ENCODE measurements at places on chromosomes 2 and 18.

DNA sequence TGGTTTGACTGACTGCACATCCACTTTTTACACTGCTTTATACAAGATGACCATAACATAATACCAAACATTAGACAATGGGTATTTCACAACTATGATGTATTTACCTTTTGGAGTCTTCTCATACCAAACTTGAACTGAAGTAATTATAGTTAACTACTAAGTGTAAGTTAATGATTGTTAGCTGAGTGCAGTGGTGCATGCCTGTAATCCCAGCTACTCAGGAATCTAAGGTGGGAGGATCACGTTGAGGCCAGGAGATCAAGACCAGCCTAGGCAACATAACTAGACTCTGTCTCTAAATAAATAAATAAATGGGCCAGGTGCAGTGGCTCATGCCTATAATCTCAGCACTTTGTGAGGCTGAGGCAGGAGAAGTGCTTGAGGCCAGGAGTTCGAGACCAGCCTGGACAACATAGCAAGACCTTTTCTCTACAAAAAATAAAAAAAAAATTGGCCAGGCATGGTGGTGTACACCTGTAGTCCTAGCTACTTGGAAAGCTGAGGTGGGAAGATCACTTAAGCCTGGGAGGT, 44.9 kb upstream of the ORC2 start:
- no peak for DNase-seq

- DNase-seq: no peak
Observed at GRCh38 chr2:225355788-225356187, 43.7 kb upstream of the NYAP2 start.

DNA sequence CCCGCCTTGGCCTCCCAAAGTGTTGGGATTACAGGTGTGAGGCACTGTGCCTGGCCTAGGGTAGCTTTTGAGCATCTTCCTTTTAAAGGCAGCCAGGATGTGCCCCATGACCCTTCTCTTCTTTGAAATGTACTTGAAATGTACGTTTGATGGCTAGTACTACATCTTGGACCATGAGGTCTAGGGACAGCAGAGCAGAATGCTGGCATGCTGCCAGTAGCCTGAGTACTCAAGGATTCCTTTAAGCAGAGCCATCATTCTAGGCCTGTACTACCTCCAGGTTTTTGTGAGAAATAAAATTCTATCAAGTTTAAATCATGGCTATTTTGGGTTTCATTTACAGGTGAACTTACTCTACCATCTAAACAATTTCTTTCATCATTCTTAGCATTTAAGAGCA, 2.9 kb upstream of the EML6 start:
- DNase-seq: no peak

- no peak for DNase-seq
Observed at GRCh38 chr2:66281980-66282379, 152.9 kb upstream of the MEIS1 start.

- DNase-seq: no peak
Observed at GRCh38 chr2:170307555-170308351, 129.8 kb downstream of the MYO3B start.

GRCh38 chr18:79657342-79657996, 22.1 kb upstream of the CTDP1 start:
- no peak for DNase-seq

DNA sequence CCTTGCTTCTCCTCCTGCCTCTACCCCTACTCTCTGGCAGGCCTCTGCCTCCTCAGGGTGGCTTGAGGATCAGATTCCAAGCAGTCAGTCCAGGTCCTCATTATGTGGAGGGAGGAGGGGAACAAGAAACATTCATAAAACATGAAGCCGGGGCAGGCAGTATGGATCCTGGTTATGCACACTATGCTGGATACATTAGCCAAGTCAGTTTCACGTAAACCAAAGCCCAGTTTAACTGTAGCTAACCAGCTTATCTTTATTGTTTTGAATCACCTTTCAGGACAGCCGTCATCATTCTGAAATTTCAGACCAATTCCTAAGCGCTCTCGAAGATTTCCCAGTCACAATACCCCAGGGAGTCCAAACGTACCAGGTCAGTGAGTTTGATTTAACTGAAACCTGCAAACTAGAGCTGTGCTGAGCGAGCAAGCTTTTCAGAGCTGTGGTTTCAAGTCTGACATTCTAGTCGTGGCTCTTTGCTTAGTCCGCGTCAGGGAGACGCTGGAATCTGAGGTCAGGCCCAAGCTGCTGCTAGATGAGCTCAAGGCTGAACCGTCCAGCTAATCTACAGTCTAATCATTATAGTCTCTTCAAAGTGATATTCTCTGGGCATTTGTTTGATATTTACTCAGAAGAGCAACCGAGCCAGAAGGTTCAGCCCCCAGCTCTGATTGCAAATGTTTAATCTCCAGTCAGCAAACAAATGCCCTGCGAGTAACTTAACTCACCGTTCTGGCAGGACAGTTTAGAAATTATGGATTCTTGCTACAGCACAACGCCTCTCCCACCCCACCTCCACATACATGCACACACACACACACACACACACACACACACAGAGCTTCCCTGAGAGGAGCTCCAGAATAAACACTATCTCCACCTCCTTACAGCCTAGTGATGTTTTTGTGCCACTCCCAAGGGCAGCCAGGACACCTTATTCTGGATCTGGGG, 63.8 kb upstream of the BZW1 start:
- DNase-seq: peak; percentile 60

- DNase-seq: no peak
Observed at GRCh38 chr18:68409576-68409975, 305.3 kb downstream of the TMX3 start.

GRCh38 chr2:73937103-73937885, 10.6 kb downstream of the DGUOK start:
- no peak for DNase-seq

DNA sequence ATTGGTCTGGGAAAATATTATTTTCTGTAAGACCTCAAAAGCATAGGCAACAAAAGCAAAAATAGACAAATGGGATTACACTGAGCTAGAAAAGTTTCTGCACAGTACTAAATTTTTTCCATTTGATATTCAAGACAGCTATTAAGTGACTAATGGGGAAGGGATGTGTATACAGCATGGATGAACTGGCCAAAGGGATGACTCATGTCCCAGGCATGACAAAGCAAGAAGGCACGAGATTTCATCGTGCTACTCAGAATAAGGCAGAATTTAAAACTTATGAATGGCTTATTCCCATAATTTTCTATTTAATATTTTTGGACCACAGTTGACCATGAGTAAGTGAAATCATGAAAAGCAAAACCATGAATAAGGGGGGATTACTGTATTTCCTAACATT, 1250.1 kb upstream of the GYPC start:
- no peak for DNase-seq

DNA sequence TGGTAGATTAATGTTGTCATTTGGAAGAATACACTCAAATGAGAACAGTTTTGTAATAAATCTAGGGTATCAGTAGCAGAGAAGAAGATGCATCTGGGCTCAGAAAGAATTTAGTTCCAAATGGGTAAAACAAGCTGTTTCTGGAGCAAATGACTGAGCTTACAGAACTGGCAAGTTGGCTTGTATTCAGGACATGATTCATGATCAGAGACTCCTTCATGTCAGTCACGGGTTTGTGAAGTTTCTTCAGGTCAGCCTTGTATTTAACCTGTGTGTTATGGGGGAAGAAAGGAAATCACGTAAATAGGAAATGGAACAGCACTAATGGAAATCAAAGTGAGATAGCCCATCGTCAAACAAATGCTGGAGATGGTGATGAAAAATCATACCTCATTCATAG, 109.1 kb downstream of the RIF1 start:
- no peak for DNase-seq

- no peak for DNase-seq
Observed at GRCh38 chr2:188316342-188316741, 24.7 kb downstream of the GULP1 start.

DNA sequence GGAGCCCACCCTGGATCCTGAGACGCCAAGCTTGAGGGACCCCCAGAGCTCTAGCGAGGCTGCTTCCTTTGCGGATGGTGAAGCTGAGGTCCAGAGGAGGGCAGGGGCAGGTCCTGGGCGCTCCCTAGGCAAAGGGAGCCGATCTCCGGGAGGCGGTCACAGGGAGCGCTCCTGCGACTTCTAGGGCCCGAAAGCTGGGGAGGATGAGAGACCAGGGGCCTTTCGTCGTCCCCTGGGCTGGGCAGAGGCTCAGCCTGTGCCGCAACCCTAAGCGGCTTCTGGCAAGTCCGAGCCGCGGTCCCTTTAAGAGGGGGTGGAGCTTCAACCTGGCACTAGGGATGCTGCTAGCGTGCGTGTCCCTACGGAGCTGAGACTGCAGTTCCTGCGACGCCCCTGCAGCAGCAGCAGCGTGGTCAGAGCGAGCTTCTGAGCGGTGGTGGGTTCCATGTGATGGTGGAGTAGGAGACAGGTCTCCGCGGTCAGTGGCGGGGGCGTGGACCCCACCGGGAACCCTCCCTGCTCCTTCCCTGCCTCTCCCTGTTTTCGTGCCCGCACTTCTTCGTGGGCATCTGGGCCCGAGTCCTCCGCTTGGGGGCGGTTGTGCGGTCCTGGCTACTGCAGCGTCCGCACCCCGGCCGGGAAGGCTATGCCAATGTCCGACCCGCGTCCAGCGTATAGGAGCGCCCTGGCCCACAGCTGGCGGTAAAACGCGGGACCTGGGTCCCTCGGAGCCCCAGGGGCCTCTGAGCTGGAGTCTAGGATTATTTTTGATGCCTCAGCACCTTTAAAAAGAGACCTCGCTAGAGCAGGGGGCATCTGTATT, 154.6 kb downstream of the CCDC74A start:
- peak; percentile 79 for DNase-seq

- no peak for DNase-seq
Observed at GRCh38 chr18:62744076-62744968, 29.0 kb downstream of the PHLPP1 start.

- DNase-seq: no peak
Observed at GRCh38 chr2:30074023-30074422, 72.8 kb upstream of the YPEL5 start.

DNA sequence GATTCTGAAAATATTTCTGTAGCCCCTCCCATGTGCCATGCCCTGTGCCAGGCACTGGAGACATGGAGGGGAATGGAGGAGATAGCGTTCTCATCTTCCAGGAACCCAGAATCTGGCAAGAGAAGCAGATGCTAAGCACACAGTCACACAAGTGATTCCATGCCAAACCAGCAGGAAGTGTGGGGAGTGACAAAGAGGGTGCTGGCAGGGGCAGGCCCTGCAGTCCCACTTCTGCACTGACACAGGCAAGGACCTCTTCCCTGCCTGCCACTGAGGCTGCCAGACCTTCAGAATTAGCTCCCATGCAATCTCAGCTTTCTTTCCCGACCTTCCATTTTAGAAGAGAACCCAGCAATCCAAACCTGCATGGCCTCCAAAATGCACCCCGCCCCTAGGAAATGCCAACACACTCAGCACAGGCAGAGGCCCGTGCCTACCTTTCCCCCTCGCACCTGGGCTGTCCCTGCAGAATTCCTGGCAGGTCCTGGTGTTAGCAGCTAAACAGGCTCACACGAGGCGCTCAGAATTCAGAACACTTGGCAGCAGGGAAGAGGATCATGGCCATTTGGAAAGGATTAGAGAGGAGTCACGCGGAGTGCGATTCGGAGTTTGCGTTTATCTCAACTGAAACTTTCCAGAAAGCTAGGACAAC, 155.3 kb downstream of the MSH2 start:
- no peak for DNase-seq

GRCh38 chr2:216133397-216133796, 24.2 kb downstream of the XRCC5 start:
- DNase-seq: no peak

DNA sequence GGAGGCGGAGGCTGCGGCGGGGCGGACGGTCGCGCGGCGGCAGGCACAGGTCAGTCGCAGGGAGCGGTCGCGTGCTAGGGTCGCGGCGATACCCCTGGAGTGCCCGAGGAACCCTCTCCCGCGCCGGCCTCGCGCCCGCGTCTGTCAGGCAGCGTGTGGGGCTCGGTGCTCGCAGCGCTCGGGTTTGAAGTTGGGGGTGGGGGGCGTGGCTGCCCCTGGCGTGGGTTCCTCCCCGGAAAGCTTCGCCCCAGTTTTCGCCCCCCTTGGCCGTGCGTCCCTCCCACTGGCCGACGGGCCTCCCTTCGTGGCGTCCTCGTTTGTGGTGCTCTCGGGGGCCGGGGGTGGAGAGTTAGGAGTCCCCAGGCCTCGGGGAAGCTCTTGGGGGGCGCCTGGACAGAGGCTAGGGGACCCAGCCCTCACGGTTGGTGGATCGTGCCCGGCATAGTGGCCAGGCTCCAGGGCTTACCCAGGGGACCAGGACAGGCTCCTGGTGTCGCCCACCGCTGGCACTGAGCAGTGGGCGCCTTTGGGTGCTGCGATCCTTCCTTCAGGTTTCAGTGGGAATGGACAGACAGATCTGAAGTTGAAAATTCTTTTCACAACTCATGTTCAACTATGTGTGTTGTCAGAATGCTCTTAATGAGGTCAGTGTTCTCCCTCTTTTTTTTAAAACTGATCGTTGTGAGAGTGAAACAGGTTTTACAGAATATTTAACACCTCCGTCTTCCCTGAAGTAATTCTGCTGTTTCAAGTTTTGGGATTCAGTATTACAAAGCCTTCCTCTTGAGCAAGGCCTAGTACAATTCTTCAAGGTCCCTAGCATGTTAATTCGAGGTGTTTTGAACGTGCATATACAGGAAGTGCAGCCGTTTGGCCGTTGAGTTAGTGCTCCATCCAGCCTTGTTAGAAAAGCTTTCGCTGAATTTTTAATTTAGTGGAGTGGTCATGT, 604 bp downstream of the RALBP1 start:
- DNase-seq: no peak

- DNase-seq: no peak
Observed at GRCh38 chr2:188853307-188853706, 120.9 kb upstream of the COL3A1 start.

DNA sequence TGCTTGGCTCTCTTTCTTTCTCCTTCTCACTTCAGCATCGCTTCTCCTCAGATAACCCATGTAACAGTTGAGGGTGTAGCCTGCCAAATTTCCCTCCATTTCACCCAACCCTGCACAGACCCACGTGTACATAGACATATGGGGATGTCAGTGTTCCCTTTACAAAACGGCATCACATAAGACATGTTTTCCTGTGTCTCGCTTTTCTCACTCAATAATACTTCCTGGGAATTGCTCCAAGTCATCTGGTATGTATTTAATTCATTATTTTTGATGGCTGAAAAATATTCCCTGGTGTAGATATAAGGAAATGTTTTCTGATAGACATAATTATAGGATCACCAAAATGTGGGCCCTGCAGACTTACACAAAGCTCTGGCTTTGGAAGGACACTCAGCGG, 176.8 kb downstream of the LOXHD1 start:
- DNase-seq: no peak

GRCh38 chr2:177155631-177156030, 57.0 kb upstream of the HNRNPA3 start:
- no peak for DNase-seq

DNA sequence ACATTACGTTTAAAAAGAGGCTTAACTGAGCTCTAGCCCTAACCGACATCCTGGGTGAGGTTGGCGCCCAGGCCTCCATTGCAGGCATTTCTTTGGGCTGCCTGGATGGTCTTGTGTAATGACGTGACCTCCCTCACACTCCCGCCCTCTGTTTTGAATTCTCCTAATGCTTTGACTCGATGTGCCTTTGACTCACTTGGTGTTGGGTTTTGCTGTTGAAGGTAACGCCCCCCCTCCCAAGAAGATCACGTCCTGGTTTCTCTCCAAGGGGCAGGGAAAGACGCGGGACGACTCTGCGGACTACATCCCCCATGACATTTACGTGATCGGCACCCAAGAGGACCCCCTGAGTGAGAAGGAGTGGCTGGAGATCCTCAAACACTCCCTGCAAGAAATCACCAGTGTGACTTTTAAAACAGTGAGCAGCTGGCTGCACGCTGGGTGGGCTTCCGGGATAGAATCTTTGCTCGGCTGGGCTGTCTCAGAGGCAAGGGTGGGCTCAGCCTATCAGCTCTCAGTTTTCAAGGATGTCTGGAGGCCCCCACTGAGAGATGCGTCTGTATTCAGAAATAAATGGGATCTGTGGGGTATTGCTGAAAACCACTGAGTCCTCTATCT, 87.9 kb upstream of the ATG16L1 start:
- no peak for DNase-seq

Measured in HEK293T (cell line).